ENCODE measurements at places on chromosomes 5 and 9.
A peak's percentile ranks its signal among the peaks of the same experiment; 100 is the strongest.

DNA sequence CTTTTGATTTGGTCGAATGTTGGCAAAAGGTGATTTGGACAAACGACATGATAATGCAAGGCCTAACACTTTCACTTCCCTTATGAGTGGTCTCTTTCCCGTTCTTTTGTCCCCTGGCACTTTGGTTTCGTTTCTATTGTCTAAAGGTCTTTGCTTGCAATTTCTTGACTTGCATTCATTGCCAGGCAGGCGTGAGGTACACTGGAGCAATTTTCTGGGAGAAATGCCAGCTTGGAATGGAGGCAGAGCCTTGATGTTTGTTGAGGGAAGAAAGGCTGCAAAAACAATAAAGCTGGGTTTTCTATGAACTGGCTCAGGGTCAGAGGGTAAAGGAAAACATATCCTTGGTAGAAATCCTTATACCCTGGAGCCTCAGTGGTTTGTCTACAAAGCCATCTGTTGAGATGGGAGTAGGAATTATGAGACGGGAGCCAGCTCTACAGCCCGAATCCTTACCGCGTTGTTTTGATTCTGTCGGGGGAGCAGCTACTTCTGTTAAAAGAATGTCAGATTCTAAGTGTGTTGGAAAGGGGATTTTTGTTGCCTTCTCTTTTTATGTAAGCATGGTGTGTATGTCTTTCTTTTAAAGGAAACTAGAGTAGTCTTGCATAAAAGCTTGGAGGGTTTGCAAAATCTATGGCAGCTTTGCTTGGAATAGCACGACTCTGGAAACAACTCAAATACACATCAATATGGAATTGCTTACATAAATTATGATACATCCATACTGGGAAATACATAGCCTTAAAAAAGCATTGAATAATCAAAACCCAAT, 158.9 kb downstream of the RMI1 start:
- no peak for DNase-seq

DNA sequence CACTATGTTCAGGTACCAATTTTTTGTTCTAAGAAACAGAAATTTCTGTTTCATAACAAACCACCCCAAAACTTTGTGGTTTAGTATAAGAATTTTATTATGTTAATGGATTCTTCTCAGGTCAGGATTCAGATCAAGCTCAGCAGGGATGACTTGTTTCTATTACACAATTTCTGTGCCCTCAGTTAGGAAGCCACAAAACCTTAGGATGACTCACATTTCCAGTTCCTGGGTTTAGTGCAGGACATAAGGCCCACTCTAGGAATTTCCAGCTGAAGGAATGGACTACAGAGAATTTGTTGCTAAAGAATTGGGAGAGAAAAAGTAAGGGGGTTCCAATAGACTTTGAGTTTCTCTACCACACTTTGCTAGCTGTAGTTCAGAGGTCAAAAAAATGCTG, 629.3 kb downstream of the ANXA1 start:
- no peak for DNase-seq

DNA sequence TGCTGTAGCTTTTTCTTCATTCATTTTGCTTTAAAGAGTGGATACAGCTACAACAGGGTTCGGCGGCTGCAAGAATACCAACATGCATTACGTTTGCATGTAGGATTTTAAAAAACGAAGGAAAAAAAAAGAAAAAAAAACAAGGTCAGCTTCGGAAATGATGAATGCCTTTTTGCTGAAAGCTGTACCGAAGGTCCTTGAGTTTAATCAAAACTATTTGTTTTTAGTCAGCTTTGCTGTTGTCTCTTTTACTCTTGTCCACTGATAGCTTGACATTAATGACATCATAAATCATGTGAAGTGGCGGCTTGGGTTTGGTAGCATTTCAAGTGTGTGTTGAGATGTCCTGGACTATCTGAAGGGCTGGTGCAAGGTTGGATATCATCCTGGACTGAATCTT, 779.1 kb downstream of the NR2F1-AS1 start:
- no peak for DNase-seq

GRCh38 chr9:112558476-112558875, 71.8 kb downstream of the KIAA1958 start:
- DNase-seq = no peak

- no peak for DNase-seq
Observed at GRCh38 chr5:158482125-158482524, 617.6 kb downstream of the EBF1 start.

DNA sequence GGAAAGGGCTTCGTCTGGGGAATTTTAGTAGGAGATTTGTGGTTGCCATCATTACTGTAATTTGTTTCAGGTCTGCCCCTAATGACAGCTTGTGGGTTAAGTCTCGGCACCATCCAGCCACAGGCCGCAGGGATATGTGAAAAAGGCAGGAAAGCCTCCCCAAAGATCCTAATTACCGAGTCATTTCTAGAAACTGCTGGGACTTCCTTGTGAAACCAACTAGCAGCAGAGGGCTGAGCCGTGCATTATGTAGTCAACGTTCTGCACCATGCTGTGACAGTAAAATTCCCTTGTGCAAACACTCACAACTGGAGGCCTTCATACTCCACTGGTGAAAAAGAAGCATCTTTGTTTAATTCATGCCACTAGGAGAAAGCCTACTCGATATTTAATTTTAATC, 230.3 kb downstream of the MPDZ start:
- no peak for DNase-seq

DNA sequence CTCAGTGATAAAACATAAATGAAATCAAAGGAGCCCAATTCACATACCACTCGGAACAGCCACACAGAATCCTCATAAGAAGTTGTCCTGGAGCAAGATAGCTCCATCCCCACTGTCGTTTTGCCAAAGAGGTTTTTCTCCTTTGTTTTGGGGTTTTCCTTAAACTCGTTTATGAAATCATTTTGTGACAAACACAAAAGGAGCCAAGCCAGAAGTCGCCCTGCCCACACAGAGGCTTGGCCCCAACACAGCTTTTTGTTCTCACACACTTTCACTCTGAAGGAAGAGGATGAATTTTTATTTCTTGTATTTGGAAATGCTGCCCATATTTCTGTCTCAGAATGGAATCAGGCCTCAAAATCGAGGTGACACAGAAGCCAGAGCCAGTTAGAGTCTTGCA, 113.4 kb downstream of the HSD17B3 start:
- DNase-seq = no peak

- DNase-seq = no peak
Observed at GRCh38 chr9:121398374-121398773, 28.3 kb upstream of the STOM start.

DNA sequence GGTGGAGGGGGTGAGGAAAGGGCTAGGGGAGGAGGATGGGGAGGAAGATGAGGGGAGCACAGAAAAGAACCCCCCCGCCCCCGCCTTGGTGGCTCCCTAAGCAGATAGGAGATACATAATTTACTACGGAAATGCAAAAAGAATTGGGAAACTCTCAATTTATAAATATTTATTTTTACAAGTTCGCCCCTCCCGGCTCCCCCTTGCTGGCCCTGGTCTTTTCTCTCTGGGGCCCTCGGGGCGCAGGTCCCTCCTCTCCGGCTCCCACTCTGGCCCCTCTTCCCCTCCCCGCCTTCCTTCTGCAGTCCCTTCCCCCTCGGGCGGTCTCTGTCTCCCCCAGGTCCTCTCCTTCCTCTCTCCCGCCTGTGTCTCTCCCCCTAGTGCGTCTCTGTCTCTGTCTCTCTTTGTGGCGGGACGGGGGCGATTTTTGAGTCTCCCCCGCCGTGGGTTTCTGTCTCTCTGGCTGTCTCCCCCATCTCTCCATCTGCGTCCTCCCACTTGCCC, 173.6 kb upstream of the IER5L start:
- DNase-seq = no peak

- no peak for DNase-seq
Observed at GRCh38 chr9:121322737-121323448, 47.2 kb downstream of the STOM start.

GRCh38 chr5:35129921-35130485, 82.3 kb upstream of the AGXT2 start:
- DNase-seq = peak; percentile 70

DNA sequence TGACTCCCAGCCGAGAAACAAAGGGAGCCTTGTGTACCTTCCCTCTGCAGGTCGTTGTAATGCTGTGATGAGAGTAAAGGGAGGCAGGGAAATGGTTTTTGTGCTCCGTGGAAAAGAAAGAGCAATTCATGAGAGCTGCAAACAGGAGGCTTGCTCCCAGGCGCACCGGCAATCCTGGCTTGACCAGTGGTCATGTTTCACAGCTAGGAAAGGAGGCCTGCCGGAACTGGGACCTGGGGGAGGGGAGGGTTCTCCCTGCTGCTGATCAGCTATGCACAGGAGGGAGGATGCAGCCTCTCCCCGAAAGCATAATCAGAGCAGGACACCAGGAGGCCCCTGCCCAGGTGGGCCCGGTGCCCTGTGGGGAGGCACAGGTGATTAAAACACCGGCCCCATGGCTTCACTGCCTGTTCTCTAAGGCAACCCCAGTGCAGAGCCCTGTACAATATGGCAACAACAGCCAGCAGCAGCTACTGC, 131.3 kb downstream of the ZDHHC21 start:
- no peak for DNase-seq

GRCh38 chr9:112836394-112836793, 54.3 kb downstream of the SLC46A2 start:
- DNase-seq = no peak

DNA sequence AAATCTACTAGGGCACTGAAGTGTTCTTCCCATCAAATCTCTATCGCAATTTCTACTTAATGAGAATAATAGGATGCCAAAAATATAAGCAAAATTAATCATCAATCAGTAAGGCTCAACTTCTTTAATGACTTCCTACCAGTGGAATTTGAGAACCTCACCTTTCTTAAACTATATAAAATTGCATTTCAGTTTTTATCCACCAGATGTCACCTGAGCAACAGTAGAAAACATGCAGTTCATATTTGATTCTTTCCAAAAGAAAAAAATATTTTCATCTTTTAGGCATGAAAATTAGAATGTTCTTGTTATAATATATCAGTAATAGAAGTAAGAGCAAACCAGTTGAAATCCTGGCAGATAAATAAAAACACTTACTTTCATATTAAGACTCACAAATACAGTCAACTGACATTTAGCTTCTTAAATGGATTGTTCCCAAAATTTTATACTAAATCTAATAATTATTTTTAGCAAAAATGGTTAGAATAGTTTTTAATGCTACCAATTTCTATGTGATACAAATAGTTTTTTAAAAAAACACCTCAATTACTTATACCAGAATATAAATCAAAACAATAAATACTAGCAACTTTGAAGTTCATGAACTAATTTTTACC, 13.4 kb upstream of the CCDC112 start:
- peak; percentile 49 for DNase-seq

- no peak for DNase-seq
Observed at GRCh38 chr5:156912869-156913268, 50.2 kb downstream of the TIMD4 start.

- DNase-seq = peak; percentile 40
Observed at GRCh38 chr5:109105631-109106267, 304.0 kb downstream of the PJA2 start.

- no peak for DNase-seq
Observed at GRCh38 chr5:140356853-140357725, 2.9 kb upstream of the SLC4A9 start.
